H1 (cell line): ENCODE measurements at places on chromosomes 5 and 9. TPM values are rescaled to one million over a fixed set of nuclear protein-coding genes. Genes with fewer than 3 reads are reported as not detected.

The SHC3 gene
- 1.2 and 1.4 TPM in 2 replicates for polyA plus RNA-seq

DNA sequence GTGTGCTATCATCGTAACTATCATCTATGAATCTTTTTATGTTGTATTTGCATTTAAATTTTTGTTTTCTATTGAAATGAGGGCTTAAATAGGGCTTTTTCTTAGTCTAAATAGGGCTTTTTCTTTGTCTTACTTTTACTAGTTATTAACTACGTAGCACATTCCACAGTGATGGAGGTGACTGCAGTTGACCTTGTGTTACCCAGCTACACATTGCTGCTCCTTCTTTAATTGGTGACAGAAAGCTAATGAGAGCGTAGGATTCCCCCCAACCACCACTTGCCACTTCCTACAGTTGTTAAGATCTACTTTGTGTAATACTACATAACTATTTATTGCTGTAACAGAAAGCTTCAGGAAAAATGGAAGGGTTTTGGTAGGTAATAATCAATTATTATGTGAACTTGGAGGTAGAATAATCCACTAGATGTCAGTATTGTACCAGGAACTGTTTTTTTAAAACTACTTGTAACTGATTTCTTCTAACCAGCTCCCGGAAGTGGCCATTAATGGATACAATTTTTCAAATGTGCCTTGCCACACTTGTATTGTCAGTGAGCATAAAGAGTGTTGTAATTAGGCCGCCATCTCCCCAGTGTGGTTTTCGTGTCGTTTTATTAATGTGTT lies 18.0 kb downstream of the MTRR start:
- peaks cover 72% of the 10 kb centered on the region for H3K36me3 ChIP-seq
- no peak for DNase-seq
- H3K27ac ChIP-seq: no peak overlapping the region
- no peaks in the 10 kb centered on the region for H3K27me3 ChIP-seq
- H3K4me1 ChIP-seq: no peaks in the 10 kb centered on the region
- no peak overlapping the region for H3K4me3 ChIP-seq

The NR2F1 gene
- 0.17 TPM in 1 of 2 replicates, not detected in the other for polyA plus RNA-seq

DNA sequence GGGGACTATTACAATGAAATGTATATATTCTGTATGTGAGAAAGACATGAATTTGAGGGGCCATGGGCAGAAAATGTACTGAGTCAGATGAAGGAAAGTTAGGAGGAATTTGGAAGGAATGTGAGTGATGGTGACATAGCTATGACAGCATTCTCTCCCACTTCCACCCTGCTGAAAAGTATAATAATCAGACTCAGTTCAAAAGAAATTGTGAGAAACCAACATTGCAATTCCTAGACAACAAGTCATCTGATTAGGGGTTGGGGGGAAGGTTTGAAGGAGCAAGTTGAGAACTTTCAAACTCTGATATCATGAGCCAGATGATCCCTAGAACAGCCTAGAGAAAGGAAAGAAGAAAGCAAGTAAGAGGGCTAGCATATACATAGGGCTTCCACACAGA lies 370.6 kb downstream of the DMRTA1 start:
- no peaks in the 10 kb centered on the region for H3K27me3 ChIP-seq
- H3K36me3 ChIP-seq: no peaks in the 10 kb centered on the region
- H3K4me1 ChIP-seq: no peaks in the 10 kb centered on the region

- no peaks in the 10 kb centered on the region for H3K4me1 ChIP-seq
- no peak overlapping the region for H3K4me3 ChIP-seq
Observed at GRCh38 chr9:18068900-18069299, 405.1 kb upstream of the ADAMTSL1 start.

- DNase-seq: no peak
- no peak overlapping the region for H3K27ac ChIP-seq
- H3K36me3 ChIP-seq: no peaks in the 10 kb centered on the region
- H3K4me3 ChIP-seq: no peak overlapping the region
- H3K27me3 ChIP-seq: no peaks in the 10 kb centered on the region
Observed at GRCh38 chr5:151071021-151071420, 9.8 kb downstream of the TNIP1 start.

- H3K27ac ChIP-seq: no peak overlapping the region
- H3K4me1 ChIP-seq: peaks cover 4% of the 10 kb centered on the region; the same call in 1 of the 2 replicates
- no peaks in the 10 kb centered on the region for H3K27me3 ChIP-seq
- no peak for DNase-seq
- H3K4me3 ChIP-seq: no peak overlapping the region
Observed at GRCh38 chr9:117775591-117775990, 71.4 kb downstream of the TLR4 start.

DNA sequence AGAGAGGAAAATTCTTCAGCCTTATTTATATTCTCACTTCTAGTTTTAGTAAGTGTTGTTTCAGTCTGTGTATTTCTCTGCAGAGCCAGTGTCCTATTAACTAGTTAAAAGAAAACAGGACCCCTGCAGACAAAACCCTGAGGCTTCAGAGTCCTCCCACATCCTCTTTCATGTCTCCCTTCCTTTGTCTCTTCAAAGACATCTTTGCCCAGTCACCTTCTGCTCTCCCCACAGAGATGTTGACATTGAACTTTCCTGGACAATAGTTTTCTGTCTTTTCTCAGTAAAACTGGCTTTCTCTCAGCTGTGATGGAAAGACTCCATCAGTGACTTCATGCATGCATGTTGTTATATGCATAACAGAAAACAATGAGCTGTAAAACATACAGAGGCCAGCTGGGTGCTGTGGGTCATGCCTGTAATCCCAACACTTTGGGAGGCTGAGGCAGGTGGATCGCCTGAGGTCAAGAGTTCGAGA lies 20.2 kb downstream of the GRAMD2B start:
- no peaks in the 10 kb centered on the region for H3K36me3 ChIP-seq
- H3K4me3 ChIP-seq: no peak overlapping the region
- no peak for DNase-seq
- H3K27me3 ChIP-seq: no peaks in the 10 kb centered on the region
- H3K27ac ChIP-seq: no peak overlapping the region
- H3K4me1 ChIP-seq: no peaks in the 10 kb centered on the region

The GARIN3 gene
- polyA plus RNA-seq: not detected in 2 replicates

- H3K36me3 ChIP-seq: no peaks in the 10 kb centered on the region
- H3K27ac ChIP-seq: no peak overlapping the region
Observed at GRCh38 chr9:36450110-36450732, 50.2 kb upstream of the RNF38 start.

- H3K4me1 ChIP-seq: peaks cover 15% of the 10 kb centered on the region
- no peaks in the 10 kb centered on the region for H3K27me3 ChIP-seq
- no peak for DNase-seq
- 0 out of 2 replicates have a peak overlapping the region, but pooled peaks have one; percentile 29 for H3K27ac ChIP-seq
Observed at GRCh38 chr5:171989276-171989675, 17.2 kb downstream of the FBXW11 start.

DNA sequence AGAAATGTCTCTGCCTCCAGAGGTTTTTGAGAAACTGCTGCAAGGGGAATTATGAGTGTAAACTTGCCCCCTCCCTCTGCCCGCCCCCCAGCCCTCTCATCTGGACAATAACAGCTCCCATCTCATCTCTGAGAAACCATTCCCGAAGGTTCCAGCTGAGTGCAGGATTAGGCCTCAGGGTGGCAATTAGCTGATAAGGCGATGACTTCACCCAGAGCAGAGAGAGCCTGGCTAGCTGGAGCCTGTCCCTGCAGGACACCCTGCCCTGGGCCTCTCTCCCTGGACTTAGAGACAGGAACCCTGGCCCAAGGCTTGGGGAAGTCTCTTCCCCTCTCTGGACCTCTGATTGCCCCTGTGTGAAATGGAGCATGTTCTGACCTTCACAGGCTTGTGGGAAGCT lies 45.7 kb upstream of the HAND1 start:
- peaks cover 2% of the 10 kb centered on the region; the same call in 1 of the 2 replicates for H3K27me3 ChIP-seq
- H3K4me3 ChIP-seq: no peak overlapping the region
- no peak overlapping the region for H3K27ac ChIP-seq

The MCTP1 gene
- polyA plus RNA-seq: 0.31 and 0.56 TPM in 2 replicates
